ENCODE measurements at places on chromosomes 12 and 14. TPM values are rescaled to one million over a fixed set of nuclear protein-coding genes. Genes with fewer than 3 reads are reported as not detected.

DNA sequence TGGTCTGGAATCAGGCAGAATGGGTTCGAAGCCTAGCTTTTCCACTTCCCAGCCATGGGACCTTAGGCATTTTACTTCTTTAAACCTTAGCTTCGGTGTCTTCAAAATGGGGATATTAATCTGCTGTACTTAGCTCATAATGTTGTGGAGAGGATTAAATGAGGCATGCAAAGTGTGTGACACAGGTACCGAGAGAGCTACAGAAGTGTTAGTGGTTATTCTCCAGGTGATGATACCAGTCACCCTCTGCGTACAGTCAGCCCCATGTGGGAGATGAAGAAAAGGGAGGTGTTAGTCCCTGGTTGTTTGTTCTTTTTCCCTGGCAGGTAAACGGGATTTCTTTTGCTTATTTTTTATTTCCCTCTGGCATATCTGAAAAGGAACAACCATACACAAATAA lies 212.1 kb downstream of the PHLDA1 start:
- no peak for DNase-seq
- H3K27me3 ChIP-seq, result no peaks in the 10 kb centered on the region
- H3K36me3 ChIP-seq, result no peaks in the 10 kb centered on the region
- no peak overlapping the region for H3K4me3 ChIP-seq
- H3K27ac ChIP-seq, result no peak overlapping the region
- no peaks in the 10 kb centered on the region for H3K4me1 ChIP-seq

GRCh38 chr12:94831081-94831751 lies 172.3 kb downstream of the NDUFA12 start:
- DNase-seq, result peak; percentile 11
- H3K4me3 ChIP-seq, result no peak overlapping the region
- no peak overlapping the region for H3K27ac ChIP-seq
- no peaks in the 10 kb centered on the region for H3K27me3 ChIP-seq
- H3K36me3 ChIP-seq, result no peaks in the 10 kb centered on the region
- H3K4me1 ChIP-seq, result peaks cover 8% of the 10 kb centered on the region

GRCh38 chr14:69363964-69364363 lies 34.1 kb downstream of the ERH start:
- no peak overlapping the region for H3K4me3 ChIP-seq
- H3K36me3 ChIP-seq, result no peaks in the 10 kb centered on the region
- H3K4me1 ChIP-seq, result no peaks in the 10 kb centered on the region
- no peaks in the 10 kb centered on the region for H3K27me3 ChIP-seq
- no peak for DNase-seq
- H3K27ac ChIP-seq, result no peak overlapping the region

DNA sequence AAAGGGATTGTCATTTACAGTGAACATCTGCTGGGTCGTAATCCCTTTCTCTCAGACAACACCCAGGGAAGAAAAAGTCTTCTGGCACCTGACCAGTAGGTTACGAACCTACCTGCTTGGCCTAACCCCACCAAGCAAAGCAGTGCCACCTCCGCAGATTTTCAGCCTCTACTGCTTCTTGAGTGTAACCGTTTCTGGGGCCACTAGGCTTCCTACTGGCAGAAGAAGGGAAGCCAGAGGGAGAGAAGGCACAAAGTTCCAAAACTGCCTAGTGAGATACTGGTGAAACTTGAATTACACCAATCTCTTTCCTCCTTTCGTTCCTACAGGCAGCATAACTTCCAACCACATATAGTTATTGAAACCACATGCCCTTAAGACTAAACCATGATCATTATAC lies 383.6 kb downstream of the BCAT1 start:
- DNase-seq, result no peak
- no peaks in the 10 kb centered on the region for H3K36me3 ChIP-seq
- no peak overlapping the region for H3K4me3 ChIP-seq
- H3K4me1 ChIP-seq, result no peaks in the 10 kb centered on the region
- no peak overlapping the region for H3K27ac ChIP-seq

GRCh38 chr12:49897276-49897675 lies 6.4 kb downstream of the FAIM2 start:
- no peak overlapping the region for H3K4me3 ChIP-seq
- H3K27me3 ChIP-seq, result no peaks in the 10 kb centered on the region
- H3K4me1 ChIP-seq, result no peaks in the 10 kb centered on the region

GRCh38 chr14:23610815-23611289 lies 25.3 kb upstream of the DHRS2 start:
- no peaks in the 10 kb centered on the region for H3K36me3 ChIP-seq
- H3K27me3 ChIP-seq, result no peaks in the 10 kb centered on the region
- H3K4me3 ChIP-seq, result peak overlapping the region; percentile 14
- peaks cover 31% of the 10 kb centered on the region for H3K4me1 ChIP-seq

- no peak for DNase-seq
- H3K4me3 ChIP-seq, result no peak overlapping the region
- H3K27ac ChIP-seq, result no peak overlapping the region
These were observed 769.0 kb upstream of the ALG10B start for GRCh38 chr12:37547611-37548010.

DNA sequence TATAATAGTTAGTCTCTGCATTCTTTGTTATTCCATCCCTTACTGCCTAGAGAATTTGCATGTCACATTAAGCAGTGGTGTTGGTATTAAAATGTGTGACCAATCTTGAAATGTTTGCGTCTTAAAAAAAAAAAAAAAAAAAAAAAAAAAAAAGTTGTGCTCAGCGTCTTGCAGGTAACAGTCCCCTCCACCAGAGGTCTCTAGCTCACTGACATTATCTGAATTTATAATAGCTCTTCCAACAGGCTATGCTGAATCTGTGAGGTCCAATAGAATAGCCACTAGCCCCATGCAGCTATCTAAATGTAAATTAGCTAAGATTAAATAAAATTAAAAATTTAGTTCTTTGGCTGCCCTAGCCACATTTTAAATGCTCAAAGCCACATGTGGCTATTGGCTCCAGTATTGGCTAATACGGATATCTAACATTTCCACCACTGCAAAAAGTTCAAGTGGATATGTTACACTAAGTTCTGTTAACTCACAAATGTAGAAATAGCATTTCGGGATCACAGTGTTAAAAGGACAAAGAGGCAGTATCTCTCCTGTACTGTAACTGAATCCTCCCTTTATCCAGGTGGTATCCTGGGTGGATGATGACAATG lies 28.7 kb downstream of the NKX2-8 start:
- no peaks in the 10 kb centered on the region for H3K27me3 ChIP-seq
- no peak overlapping the region for H3K27ac ChIP-seq
- no peak overlapping the region for H3K4me3 ChIP-seq
- H3K36me3 ChIP-seq, result no peaks in the 10 kb centered on the region

- H3K4me1 ChIP-seq, result no peaks in the 10 kb centered on the region
- DNase-seq, result no peak
- H3K36me3 ChIP-seq, result no peaks in the 10 kb centered on the region
- H3K27ac ChIP-seq, result no peak overlapping the region
- H3K27me3 ChIP-seq, result no peaks in the 10 kb centered on the region
These were observed 128.1 kb downstream of the MGST1 start for GRCh38 chr12:16475521-16475920.

- H3K27me3 ChIP-seq, result peaks cover 12% of the 10 kb centered on the region
- DNase-seq, result no peak
- H3K4me3 ChIP-seq, result no peak overlapping the region
- no peaks in the 10 kb centered on the region for H3K36me3 ChIP-seq
These were observed 6.4 kb downstream of the NKX2-1 start for GRCh38 chr14:36513451-36514277.

- H3K27ac ChIP-seq, result no peak overlapping the region
- no peaks in the 10 kb centered on the region for H3K36me3 ChIP-seq
- DNase-seq, result no peak
These were observed 131.9 kb downstream of the GPR135 start for GRCh38 chr14:59333235-59333634.

- DNase-seq, result no peak
- H3K36me3 ChIP-seq, result no peaks in the 10 kb centered on the region
- H3K27ac ChIP-seq, result peak overlapping the region; percentile 85
- H3K4me3 ChIP-seq, result peak overlapping the region; percentile 55
These were observed 754 bp downstream of the ZNF605 start for GRCh38 chr12:132955094-132956010.

DNA sequence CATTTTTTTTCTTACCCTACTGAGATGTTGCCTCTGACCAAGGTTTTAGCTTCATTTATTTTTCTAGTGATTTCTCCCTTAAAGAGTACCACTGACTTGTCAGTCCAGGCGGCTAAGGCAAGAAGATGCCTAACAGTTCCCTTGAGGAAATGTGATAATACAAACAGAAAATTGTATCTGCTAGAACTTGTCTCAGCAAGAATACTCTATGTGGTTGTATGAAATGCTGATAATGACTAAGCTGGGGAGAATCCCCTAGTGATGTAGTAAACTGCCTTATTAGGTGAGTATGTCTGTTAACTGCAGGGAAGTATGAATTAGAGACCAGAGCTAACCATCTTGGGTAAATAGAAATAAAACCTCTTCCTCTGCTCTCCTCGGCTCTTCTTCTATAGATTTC lies 6.7 kb downstream of the C12orf54 start:
- no peak overlapping the region for H3K4me3 ChIP-seq
- DNase-seq, result no peak
- no peaks in the 10 kb centered on the region for H3K27me3 ChIP-seq
- H3K27ac ChIP-seq, result no peak overlapping the region

- no peaks in the 10 kb centered on the region for H3K4me1 ChIP-seq
- no peaks in the 10 kb centered on the region for H3K36me3 ChIP-seq
- DNase-seq, result no peak
- H3K27ac ChIP-seq, result no peak overlapping the region
- no peak overlapping the region for H3K4me3 ChIP-seq
These were observed 159.1 kb upstream of the RTL1 start for GRCh38 chr14:101062601-101063000.

DNA sequence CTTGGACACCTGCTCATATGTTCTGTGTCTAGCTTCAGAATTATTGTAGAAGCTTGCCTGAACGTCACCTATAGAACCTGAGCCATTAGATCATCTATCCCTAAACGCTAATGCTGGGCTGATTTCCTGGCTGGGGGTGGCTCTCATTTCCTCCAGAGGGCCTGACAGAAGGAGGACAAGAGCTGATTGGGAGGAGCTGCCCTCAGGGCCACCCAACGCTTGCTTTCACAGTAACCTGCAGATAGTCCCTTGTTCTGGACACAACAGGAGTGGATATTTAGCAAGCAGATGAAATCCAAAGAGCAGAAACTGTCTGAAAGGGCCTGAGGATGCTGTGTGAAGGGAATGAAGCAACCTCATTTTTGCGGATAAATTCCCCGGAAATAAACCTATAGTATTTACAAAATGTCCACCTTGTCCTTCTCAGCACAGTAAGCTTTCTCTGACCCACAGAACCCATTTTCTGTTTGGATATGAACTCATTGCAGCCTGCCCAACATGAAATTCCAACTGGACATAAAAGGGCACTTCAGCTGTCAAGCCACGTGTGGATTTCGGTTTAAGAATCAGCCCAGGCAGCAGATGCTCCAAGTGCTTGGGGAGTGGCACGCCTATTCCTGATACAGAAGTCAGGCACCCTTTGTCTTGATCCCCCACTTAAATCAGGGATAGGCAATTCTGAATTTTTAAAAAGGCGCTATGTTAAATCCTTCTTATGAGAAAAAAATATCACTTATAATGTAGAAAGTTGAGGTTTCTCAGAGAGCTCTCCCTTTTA lies 32.8 kb upstream of the TUBA1C start:
- DNase-seq, result no peak
- H3K27me3 ChIP-seq, result no peaks in the 10 kb centered on the region
- H3K36me3 ChIP-seq, result no peaks in the 10 kb centered on the region
- H3K4me1 ChIP-seq, result no peaks in the 10 kb centered on the region

GRCh38 chr12:100448656-100449055 lies 25.0 kb upstream of the NR1H4 start:
- H3K4me3 ChIP-seq, result no peak overlapping the region
- no peak overlapping the region for H3K27ac ChIP-seq
- H3K4me1 ChIP-seq, result no peaks in the 10 kb centered on the region
- no peaks in the 10 kb centered on the region for H3K27me3 ChIP-seq

- no peak for DNase-seq
- no peak overlapping the region for H3K4me3 ChIP-seq
- H3K27me3 ChIP-seq, result no peaks in the 10 kb centered on the region
- H3K36me3 ChIP-seq, result no peaks in the 10 kb centered on the region
- no peak overlapping the region for H3K27ac ChIP-seq
These were observed 161.6 kb downstream of the BRMS1L start for GRCh38 chr14:35987731-35988130.

- no peaks in the 10 kb centered on the region for H3K36me3 ChIP-seq
- H3K4me1 ChIP-seq, result no peaks in the 10 kb centered on the region
- no peak for DNase-seq
These were observed 1337.4 kb downstream of the FSCB start for GRCh38 chr14:43169722-43170121.

DNA sequence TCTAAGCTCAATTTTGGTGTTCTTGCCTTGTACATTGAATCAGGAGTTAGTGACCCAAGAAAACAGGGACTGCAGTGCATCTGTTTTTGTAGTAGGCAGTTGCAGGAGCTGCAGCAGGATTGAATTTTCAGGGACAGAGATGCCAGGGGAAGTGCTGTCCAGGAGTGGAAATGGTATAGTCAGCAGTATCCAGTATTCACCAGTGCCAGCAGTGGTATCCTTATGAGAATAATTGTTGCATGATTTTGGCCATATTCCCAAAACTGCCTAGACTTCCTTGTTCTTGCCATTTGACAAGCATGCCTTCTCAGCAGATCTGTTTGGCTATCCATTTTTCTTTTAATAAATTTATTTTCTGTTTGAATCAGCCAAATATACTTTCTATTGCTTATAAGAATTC lies 18.6 kb upstream of the ABCD2 start:
- DNase-seq, result no peak
- no peaks in the 10 kb centered on the region for H3K4me1 ChIP-seq
- H3K4me3 ChIP-seq, result no peak overlapping the region
- no peak overlapping the region for H3K27ac ChIP-seq
- H3K27me3 ChIP-seq, result no peaks in the 10 kb centered on the region
- H3K36me3 ChIP-seq, result no peaks in the 10 kb centered on the region

- no peaks in the 10 kb centered on the region for H3K27me3 ChIP-seq
- peak overlapping the region; percentile 54 for H3K27ac ChIP-seq
- peaks cover 7% of the 10 kb centered on the region for H3K36me3 ChIP-seq
- no peak for DNase-seq
- no peak overlapping the region for H3K4me3 ChIP-seq
- peaks cover 33% of the 10 kb centered on the region for H3K4me1 ChIP-seq
These were observed 18.8 kb downstream of the NIN start for GRCh38 chr14:50812180-50812579.

GRCh38 chr14:77086951-77087350 lies 11.1 kb upstream of the CIPC start:
- no peak overlapping the region for H3K4me3 ChIP-seq
- no peaks in the 10 kb centered on the region for H3K36me3 ChIP-seq
- H3K27ac ChIP-seq, result no peak overlapping the region
- H3K27me3 ChIP-seq, result no peaks in the 10 kb centered on the region
- H3K4me1 ChIP-seq, result no peaks in the 10 kb centered on the region

Gene SLC38A4
- not detected for polyA plus RNA-seq

Gene GPR65
- polyA plus RNA-seq, result 7.6 TPM

Gene CHST11
- polyA plus RNA-seq, result 28.7 TPM

Gene PRB2
- not detected for polyA plus RNA-seq

Gene ITGA7
- polyA plus RNA-seq, result not detected

Gene RASSF8
- not detected for polyA plus RNA-seq

Gene ASIC1
- 0.51 TPM for polyA plus RNA-seq

Gene TXNDC16
- 2.6 TPM for polyA plus RNA-seq
